ENCODE measurements at places on chromosomes 2 and 18.

- DNase-seq: no peak
Observed at GRCh38 chr2:8767324-8767723, 70.1 kb downstream of the KIDINS220 start.

GRCh38 chr2:145032791-145033190 lies 512.9 kb upstream of the ZEB2 start:
- no peak for DNase-seq

GRCh38 chr18:41881285-41881684 lies 73.7 kb upstream of the PIK3C3 start:
- no peak for DNase-seq

GRCh38 chr2:159206736-159207380 lies 79.6 kb downstream of the WDSUB1 start:
- no peak for DNase-seq

DNA sequence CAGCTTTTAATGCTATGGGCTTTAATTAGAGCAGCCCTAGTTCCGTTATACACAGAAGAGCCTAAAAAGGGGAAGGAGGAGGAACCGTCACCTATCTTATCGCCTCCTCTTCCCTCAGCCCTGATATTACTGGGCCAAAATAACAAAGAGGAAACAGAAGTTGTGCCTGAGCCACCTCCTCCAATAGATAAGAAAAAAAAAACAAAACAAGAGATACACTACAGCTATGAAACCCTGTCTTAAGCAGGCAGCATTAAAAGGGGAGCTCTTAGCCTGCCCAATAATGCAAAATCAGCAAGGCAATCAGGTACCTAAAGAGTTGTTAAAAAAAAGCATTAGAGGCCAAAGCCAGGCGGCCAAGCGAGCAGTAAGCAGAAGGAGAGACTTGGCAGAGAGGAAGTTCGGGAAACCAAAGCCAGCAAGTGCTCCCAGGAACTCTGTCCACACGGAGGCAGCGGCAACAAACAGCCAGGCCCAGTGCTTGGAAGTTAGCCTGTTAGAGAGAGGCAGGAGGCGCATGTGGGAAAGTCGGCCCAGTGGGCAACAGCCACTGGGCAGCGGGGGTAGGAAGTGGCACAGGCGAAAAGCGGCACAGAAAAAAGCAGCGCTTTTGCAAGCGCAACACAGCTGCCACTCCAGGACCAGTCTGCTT lies 41.8 kb upstream of the PDK1 start:
- no peak for DNase-seq

DNA sequence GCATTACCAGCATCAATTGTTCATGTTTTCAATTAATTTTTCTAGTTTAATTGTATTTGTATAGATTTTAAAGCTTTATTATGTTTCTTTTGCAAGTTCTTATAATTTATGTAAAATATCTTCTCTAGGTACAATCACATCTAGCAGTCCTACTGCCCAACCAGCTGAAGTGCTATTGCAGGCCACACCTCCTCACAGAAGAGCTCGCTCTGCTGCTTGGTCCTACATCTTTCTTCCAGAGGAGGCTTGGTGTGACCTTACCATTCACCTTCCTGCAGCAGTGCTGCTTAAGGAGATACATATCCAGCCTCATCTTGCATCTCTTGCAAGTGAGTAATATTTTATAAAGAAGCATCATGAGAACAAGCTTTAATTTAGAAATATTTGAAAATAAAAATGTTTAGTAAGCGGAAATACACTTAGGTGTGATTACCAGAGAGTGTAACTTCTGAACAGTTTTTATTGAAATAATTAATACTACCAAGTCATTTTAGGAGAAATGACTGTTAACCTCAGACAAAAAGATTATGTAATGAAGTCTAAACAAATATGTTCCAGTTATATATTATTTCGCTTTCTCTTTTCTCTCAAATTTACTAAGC lies 122.9 kb upstream of the TTC27 start:
- DNase-seq: no peak

- DNase-seq: no peak
Observed at GRCh38 chr2:177143444-177143843, 69.2 kb upstream of the HNRNPA3 start.

DNA sequence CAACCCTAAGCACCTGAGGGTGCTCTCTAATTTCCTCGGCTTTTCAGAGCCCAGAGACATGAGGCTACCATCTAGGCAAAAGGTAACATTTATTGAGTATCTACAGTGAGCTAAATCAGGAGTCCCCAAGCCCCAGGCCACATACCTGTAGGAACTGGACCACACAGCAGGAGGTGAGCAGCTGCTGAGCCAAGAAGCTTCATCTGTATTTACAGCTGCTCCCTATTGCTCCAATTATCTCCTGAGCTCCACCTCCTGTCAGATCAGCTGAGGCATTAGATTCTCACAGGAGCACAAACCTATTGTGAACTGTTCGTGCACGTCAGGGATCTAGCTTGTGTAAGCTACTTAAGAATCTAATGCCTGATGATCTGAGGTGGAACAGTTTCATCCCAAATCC lies 70.2 kb downstream of the RND3 start:
- DNase-seq: no peak

DNA sequence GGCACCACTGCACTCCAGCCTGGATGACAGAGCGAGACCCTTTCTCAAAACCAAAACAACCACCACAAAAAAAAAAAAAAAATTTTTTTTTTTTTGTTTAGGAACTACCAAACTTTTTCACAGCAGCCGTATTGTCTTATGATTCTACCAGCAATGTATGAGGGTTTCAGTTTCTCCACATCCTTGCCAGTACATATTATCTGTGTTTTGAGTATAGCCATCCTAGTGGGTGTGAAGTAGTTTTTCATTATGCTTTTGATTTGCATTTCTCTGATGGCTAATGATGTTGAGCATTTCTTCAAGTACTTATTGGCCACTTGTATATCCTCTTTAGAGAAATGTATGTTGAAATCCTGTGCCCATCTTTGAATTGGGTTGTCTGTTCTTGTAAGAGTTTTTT lies 51.7 kb downstream of the COX7A2L start:
- DNase-seq: no peak

- DNase-seq: no peak
Observed at GRCh38 chr2:46337208-46337994, 40.2 kb downstream of the EPAS1 start.

- DNase-seq: no peak
Observed at GRCh38 chr18:32093102-32093511, 1.4 kb downstream of the RNF138 start.

GRCh38 chr2:117858336-117858735 lies 43.8 kb downstream of the DDX18 start:
- DNase-seq: no peak

- DNase-seq: no peak
Observed at GRCh38 chr2:67290451-67291290, 106.5 kb upstream of the ETAA1 start.
